ENCODE measurements at places on chromosomes 4 and X. TPM values are rescaled to one million over a fixed set of nuclear protein-coding genes. Genes with fewer than 3 reads are reported as not detected.
A peak's percentile ranks its signal among the peaks of the same experiment; 100 is the strongest.

GRCh38 chr4:23909671-23910070 is 19.8 kb upstream of the PPARGC1A start:
- DNase-seq, result no peak

The ADH7 gene
- 0.07 TPM for polyA plus RNA-seq

GRCh38 chr4:152294331-152294730 is 241.6 kb downstream of the FBXW7 start:
- no peak for DNase-seq

- no peak for DNase-seq
Observed at GRCh38 chrX:7109049-7109531, 38.4 kb upstream of the STS start.

GRCh38 chr4:110088670-110089069 is 109.7 kb downstream of the ELOVL6 start:
- DNase-seq, result no peak

DNA sequence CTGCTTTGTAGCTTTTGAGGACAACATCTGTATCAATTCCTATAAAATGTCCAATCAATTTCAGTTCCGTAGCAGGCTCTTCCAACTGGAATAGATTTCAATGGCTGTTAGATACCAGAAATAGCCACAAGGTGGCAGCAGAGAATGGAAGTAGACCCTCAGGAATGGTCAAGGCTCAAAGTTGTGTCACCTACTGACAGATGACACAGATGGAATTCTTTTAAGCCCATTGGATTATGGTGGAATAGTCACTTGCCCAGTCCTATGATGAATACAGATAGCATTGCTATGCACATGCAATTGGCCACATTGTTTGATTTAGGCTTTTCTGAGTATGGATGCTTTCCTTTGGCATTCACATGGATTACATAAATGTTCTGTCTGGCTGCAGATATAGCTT is 130.4 kb upstream of the RADX start:
- peak; percentile 36 for DNase-seq

DNA sequence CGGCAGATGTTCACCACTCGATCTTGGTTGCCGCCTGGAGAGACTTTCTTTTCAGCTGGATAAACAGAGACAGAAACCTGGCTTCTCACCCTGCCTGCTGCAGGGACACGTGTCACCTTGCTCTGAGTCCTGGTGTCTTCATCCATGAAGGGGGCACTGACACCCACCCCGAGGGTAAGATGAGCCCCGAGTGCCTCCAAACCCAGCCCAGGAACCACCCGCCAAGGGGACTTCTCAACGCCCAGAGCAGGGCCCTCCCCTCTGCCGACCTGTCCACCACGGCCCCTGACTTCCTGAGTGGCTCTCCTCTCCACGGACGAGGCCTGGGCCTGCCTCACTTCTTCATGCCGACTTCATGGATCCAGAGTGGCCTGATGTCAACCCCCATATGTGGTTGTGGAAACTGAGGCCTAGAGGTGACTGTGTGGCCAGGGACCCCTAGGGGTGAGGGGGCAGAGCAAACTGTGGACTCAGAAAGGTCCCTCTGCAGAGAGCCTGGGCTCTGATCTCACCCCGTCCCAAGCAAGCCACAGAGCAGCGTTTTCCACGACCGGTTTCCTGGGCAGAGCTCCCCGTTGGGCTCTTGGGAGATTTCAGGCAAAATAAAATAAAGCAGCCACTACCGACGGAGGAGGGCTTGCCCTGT is 5.1 kb downstream of the ADRA2C start:
- DNase-seq, result no peak
